ENCODE measurements at places on chromosomes 3 and 15.

DNA sequence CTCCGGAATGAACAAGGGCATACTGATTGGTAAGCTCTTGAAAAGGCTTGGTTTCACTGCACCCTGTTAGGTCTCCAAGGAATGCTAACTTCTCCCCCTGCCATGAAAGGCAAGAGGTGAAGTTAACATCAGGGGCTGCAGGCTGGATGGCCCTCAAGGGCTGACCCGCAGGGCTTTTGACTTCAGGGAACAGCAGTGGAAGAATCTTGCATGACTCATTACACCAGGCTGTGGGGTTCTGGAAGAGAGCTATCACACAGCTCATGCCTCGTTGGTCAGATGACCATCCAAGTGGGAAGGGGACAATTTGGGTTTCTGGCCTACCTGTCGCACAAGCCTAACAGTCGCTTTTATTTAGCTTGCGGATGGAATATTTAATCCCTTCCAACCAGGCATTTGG, 23.6 kb upstream of the ATG7 start:
- DNase-seq = no peak

- peak; percentile 21 for DNase-seq
These were observed 509.3 kb upstream of the PPP2R3A start for GRCh38 chr3:135456108-135456790.

DNA sequence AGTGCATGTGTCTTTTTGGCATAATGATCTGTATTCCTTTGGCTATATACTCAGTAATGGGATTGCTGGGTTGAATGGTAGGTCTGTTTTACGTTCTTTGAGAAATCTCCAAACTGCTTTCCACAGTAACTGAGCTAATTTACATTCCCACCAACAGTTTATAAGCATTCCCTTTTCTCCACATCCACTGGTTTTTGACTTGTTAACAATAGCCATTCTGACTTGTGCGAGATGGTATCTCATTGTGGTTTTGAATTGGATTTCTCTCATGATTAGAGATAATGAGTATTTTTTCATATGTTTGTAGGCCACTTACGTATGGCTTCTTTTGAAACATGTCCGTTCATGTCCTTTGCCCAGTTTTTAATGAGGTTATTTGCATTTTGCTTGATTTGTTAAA, 117.7 kb downstream of the CHCHD4 start:
- no peak for DNase-seq

DNA sequence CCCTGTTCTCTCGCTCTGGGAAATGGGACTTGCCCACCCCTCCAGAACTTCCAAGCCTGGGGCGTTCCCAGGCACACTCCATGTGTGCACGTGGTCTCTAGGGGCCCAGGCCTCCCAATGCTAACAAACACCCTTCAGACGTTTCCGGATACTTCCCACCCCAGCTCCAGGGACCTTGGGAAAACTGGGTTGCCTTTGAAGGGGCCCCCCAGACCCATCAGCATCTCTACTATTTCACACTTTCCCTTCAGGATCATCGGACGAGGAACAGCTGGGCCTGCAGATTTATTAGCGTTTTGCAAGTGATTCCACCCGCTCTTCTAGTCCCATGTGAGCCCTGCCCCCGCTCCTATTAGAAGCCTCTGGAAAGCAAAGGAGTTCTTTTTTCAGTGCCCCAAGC, 63.2 kb downstream of the MAGEF1 start:
- DNase-seq = no peak

DNA sequence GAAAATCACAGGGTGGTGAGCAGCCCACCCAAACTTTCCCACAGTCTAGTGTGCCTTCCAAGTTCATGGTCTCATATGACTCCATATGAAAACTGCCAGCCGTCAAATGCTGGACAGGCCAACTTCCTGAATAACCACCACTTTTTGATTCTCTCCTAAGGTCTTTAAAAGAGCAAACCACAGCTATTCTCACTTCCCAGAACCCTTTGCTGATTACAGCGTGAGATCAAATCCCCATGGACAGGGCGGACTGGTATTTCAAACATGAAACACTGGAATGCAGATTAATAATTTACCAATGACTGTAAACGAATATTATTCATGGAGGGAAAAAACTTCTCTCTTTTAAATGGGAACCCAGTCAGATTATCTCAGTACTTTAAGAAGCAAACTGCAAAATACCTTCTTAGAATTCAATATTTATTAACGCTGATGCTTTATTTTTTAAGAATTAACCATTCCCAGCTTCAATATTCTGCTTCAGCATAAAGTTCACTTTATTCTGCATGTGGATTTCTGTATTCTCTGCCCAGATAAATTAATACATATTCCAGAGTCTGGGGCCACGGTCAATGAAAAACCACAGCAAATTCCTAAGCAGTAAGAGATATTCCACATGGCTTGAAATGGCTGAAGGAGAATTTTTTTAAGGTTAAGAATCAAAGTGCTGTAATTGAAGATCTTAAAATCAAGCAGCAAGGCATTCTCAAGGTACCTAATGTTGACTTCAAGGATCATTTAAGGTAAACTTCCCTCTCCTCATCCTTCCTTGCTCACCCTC, 42.9 kb downstream of the MYO1E start:
- DNase-seq = no peak

DNA sequence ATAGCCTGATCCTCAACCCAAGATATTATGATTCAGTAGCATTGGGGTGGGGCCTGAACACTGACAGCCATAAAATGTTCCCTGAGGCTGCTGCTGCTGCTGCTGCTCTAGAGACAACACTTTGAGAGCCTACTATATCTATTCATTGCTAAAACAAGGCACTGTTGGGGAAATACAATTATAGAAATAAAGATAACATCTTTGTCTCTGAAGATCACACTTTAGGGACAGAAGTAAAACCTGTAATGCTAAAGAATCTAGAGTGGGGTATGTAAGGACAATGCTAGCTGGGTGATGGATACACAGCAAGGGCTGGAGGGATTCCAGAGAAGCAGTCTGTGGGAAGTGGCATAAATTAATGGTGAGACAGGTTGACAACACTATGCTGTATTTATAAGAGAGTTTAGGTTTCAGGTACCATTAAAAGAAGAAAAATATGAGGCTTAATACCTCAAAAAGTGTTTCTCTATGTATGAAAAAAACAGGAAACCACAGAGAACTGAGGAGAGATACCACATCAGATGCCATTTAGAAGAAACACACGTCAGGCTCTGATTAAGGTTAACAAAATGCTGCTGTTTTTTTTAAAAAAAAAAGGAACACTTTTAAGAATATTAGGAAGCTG, 115.9 kb downstream of the CBLB start:
- DNase-seq = no peak

- DNase-seq = no peak
These were observed 10.9 kb downstream of the RARB start for GRCh38 chr3:25438791-25439555.

DNA sequence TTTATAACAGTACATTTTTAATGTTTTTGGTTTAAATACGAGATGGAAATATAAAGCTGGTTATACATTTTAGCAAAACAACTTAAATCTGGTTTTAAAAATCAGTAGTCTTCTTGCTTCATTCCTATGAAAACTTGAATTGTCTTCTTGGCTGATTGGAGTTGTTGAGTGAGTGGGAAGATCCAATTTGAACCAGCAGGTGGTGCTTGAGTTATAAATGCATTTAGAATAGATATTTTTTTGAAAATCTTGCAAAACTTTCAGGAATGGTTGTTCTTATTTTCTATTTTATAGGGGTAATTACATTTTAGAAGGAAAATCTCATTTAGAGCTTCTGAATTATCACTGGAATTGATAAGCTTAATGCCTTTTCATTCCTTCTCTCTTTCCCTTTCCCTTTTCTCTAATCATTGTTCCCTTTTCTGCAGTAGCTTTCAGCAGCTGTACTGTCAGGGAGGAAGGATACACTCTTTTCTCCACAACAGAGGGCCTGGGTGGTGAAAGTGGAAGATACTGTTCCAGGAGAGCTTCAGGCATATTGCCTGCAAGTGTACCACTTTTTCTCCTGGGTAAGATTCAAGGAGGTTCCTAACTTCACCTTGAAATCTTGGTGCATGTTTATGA, 335.6 kb downstream of the NLGN1 start:
- no peak for DNase-seq

- DNase-seq = no peak
These were observed 54.3 kb downstream of the LRRN1 start for GRCh38 chr3:3853544-3853943.

DNA sequence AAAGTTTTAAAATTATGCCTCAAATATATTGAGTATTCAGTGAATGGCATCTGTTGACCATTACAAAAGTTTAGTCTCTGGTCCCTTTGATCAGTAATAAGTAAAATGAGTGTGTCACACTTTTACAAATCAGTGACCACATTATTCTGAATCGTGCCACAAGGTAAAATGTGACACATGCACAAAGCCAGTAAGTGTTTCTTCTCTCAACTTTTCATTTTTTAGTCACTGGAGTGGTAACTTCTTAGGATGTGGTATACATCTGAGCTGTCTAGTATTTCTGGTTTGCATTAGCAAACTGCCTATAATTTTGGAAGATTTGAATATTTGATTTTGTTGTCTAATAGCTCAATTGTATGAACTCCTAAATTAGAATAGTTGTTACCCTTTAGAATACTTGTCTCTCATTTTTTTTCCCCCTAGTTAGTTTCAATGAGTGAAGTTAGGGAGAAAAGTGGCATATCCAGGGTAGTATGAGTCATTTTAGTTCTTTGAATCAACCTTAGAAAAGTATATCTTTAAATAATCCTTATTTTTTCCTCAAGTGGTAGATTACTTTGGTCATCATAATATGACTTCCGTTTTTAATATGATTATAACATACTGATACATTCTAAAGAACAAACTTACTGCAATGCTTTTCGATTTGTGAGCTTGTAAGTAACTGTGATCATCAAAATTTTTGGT, 18.1 kb downstream of the DNAJC13 start:
- DNase-seq = no peak

- DNase-seq = no peak
These were observed 269.0 kb downstream of the OXSM start for GRCh38 chr3:26058901-26059321.

GRCh38 chr3:101816215-101817149, 32.8 kb upstream of the NFKBIZ start:
- no peak for DNase-seq

DNA sequence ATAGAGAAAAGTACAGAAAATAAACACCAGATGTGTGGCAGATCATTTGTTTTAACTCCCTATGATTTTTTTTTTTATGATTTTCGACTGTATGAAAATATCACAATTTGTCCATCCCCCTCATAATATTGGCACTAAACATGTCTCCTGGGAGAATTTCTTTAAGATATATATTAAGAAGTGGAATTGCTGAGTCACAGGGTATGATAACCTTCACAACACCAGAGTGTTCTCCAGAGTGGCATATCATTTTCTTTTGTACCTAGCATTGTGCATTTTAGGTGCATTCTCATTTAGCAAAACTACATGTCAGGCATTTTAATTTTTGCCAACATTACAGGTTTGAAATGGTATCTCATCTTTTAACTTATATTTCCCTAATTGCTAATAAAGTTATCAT, 170.9 kb downstream of the FRMD5 start:
- DNase-seq = no peak

DNA sequence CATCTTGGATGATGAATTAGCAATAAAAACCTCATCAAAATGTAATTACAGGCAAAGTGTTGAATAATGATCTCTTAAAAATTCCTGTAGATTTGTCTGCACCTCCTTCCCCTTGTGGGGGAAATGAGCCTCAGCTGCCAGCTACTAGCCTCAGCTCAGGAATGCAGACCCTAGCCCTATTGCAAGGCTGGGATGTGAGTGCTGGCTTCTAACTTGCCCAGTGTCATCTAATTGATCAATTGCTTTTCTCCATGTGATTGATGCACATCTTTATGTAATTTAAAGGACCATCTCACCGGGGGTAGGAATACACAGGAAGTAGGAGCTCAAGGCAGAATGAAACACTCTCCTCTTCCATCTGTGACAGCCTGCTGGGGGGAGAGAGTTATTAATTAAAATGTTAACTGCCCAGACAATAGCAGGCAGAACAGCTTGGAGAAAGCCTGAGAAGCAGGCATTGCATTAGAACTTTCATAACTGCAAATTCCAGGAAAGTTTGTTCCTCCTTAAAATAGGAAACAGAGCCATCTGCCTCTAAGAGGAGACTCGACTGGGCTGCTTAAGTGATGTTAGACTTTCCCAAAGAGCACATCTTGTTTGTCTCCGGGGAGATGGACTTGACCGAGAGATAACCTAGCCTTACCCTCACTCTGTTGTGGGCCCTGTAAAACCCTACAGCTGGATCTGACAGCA, 69.6 kb downstream of the LRTM1 start:
- no peak for DNase-seq

DNA sequence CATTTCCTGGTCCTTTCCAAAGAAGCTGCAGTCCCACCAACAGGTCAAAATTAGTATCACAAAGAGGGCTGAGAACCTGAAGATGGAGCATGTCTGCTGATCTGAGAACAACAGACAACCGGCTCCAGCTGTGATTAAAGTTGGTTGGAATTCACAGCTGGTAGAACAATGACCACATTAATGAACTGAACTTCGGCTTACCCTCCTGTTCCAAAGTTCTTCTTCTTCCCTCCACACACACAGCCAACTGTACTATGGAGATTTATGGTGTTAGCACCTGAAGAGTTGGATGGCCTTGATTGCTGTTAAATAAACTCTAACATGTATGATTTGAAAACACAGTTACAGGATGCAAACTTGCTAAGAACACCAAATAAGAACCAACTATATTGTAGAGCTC, 27.4 kb upstream of the ROPN1 start:
- no peak for DNase-seq

DNA sequence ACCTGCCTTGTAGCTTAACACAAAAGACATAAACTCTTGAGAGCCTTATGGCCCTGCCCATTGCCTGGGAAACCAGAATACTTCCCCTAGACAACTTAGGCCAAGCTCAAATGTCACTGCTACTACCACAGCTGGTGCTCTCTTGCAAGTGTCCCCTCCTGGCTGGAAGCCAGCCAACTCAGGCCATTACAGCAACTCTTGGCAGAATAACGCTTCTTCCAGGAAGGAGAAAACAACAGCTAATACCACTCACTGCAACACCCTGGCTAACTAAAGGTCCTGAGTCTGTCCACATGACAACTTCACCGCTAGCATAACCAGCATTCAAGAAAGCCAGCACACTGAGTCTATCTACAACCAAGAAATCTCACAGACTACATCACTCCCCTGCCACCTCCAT, 5.1 kb upstream of the B4GALT4 start:
- no peak for DNase-seq

- DNase-seq = no peak
These were observed at the start of gene VGLL3 for GRCh38 chr3:86990734-86991481. TSS of gene VGLL3 (minus strand) at chr3:86991149. CDS start at chr3:86990743, 406 bp downstream.

DNA sequence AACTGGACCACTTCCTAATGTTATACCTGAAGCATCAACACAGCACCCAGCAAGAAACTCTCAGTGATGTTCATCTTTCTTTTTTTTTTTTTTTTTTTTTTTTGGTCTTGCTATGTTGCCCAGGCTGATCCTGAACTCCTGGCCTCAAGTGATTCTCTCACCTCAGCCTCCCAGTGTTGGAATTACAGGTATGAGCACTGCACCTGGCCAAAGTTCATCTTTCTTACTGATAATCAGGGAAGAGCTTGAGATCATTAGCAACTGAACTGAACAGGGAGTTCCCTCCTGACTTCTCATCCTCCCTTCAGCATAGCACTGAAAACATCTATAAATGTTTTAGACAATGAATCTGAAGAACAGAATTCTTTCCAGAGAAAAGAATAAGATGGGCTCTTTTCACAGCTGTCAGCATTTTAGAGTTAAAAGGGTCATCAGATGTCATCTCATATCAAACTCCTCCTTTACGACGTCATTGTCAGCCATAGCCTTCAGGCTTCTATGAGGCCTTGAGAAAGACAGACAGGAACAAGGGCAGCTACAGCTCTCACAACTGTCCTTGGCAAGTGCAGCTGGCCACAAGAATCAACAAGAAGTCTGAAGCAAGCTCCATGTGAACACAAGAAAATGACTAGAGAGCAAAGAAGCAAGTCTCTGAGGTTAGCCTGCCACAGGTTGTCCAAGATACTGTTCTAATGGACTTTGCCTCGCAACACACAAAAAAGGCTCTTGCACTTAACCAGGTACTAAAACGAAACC, 33.8 kb downstream of the SCAP start:
- DNase-seq = no peak
